Activated CD4-positive, alpha-beta T cell treated with anti-CD3 and anti-CD28 coated beads, Interleukin-2, amount 50 U/mL, for 4 hours (primary cell): ENCODE measurements at places on chromosomes 6 and 20.

GRCh38 chr20:43752561-43753301 is 25.9 kb upstream of the GTSF1L start:
- no peak for DNase-seq

DNA sequence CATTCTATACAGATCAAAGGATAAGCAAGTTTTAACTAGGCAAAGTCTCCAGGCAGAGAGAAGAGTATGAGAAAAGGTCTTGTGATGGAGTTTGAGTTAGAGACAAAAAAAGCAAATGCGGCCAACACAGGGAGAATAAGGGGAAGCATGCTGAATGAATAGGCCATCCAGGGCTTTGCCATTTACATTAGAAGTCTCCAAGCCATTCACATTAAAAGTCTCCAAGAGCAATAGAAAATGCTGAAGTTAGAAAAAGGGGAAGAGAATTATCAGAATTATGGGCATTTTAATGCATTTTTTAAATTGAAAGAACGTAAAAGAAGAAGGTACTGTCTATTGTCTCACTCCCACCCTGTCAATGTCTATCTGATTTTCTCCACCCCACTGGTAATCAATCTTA is 49.4 kb downstream of the PDSS2 start:
- DNase-seq: no peak

- DNase-seq: no peak
Measured at GRCh38 chr6:119344306-119344705, 5.3 kb downstream of the MAN1A1 start.

DNA sequence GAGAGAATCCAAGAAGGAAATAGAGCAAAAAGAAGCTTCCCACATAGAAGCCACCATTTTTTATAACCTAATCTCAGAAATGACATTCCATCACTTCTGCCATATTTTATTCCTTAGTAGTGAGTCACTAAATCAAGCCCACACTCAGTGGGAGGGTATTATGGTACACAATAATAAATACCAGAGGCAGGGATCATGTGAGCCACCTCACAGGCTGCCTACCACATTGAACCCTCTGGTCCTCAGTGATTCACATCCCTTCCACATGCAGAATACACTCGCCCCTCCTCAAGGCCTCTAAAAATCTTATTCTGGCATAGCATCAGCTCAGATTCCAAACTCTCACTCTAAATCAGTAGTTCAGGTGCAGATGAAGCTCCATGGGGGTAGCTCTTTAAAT is 49.4 kb downstream of the TMC2 start:
- no peak for DNase-seq

DNA sequence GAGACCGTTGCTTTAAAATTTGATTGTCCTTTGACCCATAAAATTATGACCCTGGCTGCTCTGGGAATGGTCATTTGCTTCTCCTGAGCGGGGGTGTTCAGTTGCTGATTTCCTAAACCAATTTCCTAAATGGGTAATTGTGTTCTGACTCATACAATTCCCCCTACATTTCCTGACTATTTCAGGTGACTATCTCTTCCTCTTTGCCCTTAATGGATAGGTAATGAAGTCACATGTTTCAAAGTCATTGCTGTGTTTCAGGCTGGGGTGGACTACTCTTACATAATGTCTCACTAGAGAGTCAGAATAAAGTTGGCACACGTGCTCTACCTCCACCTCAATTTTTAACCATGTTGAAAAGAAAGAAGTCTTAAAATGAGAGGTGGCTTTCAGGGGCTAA is 109.8 kb downstream of the DOK5 start:
- DNase-seq: no peak

DNA sequence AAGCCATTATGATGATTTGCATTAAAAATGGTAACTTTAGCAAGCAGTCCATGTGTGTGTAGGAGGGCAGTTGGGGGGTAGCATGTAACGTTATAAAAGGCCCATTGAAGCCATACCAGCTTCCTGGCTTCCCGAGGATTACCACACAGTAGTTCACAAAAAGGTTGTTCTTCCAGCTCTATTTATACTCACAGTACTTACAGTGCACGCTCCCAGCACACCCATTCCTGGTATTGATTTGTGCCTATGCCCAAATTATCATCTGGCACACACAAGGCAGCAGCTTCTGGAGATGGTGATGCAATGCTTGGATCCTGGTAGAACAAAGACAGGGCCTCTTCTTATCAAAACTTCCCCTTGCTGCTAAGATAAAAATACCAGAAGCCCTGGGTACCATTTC is 436.8 kb downstream of the HAO1 start:
- no peak for DNase-seq

GRCh38 chr20:36908603-36909002 is 32.7 kb downstream of the TLDC2 start:
- DNase-seq: no peak
